Fibroblast of the conjunctiva (primary cell): ENCODE measurements at places on chromosomes 13 and 19.

DNA sequence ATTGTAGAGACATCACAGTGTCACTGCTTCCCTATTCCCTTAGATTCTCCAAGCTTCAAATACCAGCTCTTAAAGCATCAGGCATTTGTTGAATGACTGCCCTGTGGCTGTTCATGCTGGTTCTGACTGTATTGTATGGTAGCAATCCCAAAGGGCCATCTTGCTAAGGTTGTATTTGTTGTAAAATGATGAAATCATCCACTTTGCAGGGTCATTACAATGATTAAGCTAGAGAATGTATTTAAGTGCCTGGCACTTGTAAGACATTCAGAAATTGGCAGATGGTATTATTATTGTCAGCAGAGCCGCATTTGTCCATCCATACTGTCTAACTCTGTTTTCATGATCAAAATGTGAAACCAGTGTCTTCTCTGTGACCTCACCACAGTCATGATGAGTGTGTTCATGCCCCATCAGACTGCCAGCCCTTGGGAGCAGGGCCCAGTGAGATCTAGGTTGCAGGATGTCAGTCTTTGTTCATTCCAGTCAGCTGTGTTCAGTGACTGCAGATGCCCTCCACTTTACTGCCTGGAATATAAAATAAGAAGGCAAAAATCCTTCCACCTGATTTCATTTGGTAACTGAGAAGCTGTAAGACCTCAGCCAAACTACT lies 86.1 kb downstream of the DHRS12 start:
- peak; percentile 31 for DNase-seq

- DNase-seq, result no peak
Measured at GRCh38 chr13:42538996-42539395, 35.0 kb upstream of the TNFSF11 start.

GRCh38 chr13:34086281-34086680 lies 268.3 kb downstream of the RFC3 start:
- DNase-seq, result no peak

- DNase-seq, result no peak
Measured at GRCh38 chr13:107562203-107562602, 653.1 kb downstream of the LIG4 start.

DNA sequence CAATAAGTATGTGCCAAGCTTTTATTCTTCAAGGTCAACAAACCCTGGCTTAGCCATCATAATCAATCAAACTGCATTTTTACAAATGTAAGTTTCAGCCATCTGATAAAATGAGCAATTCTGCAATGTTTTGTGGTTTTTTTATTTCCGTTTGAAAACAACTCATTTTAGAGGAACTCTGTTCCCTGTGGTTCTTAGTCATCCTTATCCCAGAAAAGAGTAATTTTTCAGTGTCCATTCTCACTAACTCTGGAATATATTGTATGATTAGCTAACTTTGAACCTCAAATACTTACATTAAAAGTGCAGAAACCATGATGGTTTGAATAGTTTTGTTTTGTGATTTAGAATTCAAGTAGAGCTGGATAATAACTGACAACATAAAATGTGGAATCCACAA lies 87.6 kb downstream of the IRS2 start:
- DNase-seq, result no peak

DNA sequence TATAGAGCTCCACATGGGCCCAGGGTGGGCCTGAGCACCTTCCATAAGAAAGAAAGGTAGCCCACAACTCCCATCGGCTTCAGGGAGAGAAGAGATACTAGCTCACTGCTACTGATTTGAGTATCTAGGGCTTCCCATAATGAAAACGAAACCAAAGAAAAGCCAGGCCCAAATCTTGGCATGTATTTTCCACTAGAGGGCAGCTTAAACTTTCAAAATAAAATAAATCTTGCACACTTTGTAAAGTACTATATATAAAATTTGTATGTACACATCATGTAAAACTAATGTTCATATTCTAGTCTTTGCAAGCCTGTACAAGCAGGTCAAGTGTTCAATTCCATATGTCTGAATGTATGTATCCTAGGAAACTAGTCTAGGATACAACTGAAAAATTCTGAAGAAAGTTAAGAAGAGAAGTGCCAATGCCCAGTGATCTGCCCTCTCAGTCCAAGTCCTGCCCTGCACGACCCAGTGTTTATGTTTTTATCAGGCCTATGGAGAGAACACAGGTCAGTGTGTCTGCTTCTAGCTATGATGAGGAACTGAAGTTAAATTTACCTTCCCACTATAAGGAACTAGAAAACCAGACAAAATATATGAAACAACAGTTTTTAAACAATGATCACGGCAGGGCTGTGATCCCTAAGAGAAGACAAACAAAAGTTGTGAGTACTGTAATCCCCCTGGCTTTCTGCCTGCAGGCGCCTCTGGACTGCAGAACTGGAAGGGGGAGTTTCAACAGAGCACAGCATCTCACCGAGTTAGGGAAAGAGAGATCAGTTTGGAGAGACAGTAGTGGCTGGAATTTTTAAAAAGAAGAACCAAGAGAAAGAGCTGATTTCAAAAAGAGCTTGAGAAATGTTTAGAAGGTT lies 475.7 kb downstream of the UQCRFS1 start:
- DNase-seq, result peak; percentile 31

- no peak for DNase-seq
Measured at GRCh38 chr13:109645831-109646230, 140.6 kb downstream of the IRS2 start.
